ENCODE measurements at places on chromosomes 1 and 21.

- no peak for DNase-seq
Measured at GRCh38 chr1:20981915-20982314, 194.8 kb downstream of the EIF4G3 start.

DNA sequence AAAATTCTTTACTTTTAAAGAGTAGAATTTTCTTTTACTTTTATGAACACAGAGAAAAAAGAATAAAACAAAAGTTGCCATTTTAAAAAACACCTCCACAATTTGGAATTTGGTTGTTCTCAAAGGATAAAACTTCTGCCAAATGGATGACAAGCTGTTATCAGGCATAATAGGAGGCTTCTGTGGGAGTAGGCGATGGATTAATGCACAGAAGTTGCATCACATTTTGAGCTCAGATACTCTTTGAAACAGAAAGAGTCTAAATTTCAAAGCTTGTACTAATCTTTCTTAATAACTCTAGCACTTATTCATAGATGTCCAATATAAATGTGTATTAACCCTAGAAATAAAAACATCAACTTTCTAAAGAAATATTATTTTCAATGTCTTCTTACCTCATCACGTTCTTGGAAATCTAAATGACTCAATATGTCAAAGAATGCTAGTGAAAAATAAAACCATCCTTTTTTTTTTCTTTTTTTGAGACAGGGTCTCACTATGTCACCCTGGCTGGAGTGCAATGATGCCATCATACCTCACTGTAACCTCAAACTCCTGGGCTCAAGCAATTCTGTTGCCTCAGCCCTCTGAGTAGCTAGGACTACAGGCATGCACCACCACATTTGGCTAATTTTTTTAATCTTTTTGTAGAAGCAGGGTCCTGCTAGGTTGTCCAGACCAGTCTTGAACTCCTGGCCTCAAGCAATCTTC, 112.8 kb upstream of the USP25 start:
- no peak for DNase-seq

GRCh38 chr21:36613059-36613458, 85.9 kb upstream of the SIM2 start:
- DNase-seq = peak; percentile 22

DNA sequence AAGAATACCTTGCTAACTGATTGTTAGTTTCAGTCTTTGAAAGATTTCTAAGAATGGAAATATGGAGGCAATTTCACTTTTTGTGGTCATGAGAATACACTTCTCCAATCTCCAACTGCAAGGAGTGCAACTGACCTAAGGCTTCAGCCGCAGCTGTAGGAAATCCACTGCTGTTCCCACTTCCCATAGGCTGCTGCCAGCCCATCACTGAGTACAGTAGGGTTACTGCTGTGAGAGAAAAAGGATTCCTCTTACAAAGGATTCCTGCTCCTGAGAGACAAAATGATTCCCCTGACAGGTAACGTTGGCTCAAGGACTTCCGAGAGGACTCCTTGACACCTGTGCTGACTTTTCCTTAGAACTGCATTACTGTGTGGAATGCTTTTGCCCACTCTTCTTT, 87.4 kb downstream of the ADGRL4 start:
- no peak for DNase-seq

DNA sequence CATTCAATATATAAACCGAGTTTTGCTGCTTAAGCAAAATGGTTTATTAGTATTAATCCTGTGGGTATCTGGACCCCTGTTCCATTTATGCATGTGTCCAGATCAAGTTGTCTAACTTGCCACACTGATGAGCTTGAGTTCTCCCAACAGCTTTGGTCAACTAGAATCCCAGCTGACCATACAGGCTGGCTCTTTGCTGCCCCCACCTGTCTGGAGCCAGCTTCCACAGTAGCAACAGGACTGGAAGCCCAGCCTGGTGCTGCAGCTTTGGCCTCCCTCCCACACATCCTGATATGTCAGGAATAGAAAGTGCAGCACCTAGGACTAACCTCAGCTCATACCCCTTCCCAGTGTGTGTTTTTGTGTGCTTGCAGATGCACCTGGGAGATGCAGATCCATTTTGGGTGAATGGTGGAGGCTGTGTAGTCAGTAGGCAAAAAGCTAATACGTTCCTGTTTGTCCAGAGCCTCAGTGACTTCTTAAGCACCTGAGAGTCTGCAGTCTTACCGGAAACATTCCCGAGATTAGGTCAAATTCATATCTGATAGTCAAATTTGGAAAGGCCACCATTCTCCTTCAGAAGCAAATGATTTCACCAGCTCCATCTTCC, 40.9 kb upstream of the BEND5 start:
- peak; percentile 64 for DNase-seq

GRCh38 chr21:26810676-26811415, 34.4 kb downstream of the ADAMTS1 start:
- no peak for DNase-seq

- no peak for DNase-seq
Measured at GRCh38 chr1:165454091-165454610, 9.2 kb upstream of the RXRG start.

GRCh38 chr21:16742131-16742641, 770.7 kb upstream of the CXADR start:
- no peak for DNase-seq

DNA sequence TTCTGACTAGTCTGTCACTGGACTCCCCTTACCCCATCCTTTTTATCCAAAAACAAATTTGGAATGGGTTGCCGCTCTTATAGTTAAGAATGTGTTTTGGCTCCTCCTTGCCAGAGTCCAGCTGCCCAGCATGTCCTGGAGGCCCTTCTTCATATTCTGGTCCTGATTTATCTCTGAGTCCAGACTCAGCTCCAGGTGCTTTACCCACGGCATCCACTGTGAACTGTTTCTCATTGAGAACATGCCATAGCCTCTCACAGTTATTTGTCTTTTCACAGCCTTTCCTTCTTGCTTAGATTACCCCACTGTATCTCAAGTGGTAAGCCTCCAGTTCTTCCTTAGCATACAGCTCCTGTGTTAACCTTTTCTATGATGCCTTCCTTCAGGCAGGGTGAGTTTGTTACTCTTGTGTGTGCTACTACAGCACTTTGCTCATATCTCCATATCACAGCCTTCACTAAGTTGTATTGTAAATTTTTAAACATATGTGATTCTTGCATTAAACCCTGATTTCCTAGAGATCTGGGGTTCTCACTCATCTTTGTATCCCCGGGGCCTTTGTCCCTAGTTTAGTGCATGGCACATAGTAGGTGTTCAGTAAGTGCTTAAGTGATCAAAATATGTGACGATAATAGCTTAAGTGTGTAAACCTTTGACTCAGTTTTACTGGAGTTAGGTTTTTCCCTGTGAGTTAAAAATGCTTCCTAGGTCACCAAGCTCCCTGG, 116.0 kb downstream of the OSBPL9 start:
- no peak for DNase-seq

DNA sequence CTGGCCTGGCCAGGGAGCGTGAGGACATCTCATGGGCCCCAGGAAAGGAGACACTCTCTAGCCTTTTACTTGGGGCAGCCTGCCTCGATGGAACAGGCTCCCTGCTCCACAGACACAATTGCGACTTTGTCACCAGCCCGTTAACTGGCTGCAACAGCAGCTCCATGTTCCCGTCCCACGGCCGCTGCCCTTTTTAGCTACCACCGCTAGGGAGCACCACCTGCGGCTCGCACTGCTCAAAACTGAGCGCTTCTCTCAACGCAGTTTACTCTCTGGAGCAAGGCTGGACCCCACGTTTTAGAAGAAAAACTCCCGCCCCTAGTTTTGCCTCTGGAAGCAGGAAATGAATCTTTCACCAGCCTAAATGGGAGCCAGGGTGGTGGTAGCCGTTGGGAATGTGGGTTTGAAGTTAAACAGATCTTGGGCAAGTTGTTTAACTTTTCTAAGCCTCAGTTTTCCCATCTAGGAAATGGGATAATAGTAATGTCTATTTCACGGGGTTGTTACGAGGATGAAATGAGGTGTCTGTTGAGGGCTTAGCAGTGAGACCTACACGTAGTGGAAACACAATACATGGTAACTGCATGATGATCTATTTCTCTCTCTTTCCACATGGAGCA, 3.5 kb upstream of the LRRC38 start:
- no peak for DNase-seq

- DNase-seq = no peak
Measured at GRCh38 chr1:165134431-165134830, 222.1 kb downstream of the LMX1A start.

- peak; percentile 87 for DNase-seq
Measured at GRCh38 chr1:94335950-94336349, 82.2 kb upstream of the ABCD3 start.

DNA sequence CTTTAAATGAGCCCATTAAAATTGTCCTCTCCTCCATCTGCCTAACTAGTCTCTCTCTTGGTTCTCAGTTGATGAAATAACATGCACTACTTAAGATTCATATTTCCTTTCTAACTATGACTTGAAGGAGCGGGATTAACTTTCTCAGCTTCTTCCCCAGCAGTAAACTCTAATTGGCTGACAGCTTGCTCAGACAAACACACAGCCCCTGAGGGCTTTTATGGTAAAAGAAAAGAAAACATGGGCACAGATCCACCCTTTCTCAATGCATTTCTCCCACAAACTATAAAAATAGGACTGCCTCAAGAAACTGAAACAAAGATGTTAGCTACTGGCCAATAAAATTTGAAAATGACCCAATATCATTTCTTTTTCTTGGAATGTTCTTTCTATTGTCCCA, 703.1 kb downstream of the ADGRL2 start:
- DNase-seq = no peak

GRCh38 chr1:165300400-165300903, 56.1 kb downstream of the LMX1A start:
- DNase-seq = no peak

DNA sequence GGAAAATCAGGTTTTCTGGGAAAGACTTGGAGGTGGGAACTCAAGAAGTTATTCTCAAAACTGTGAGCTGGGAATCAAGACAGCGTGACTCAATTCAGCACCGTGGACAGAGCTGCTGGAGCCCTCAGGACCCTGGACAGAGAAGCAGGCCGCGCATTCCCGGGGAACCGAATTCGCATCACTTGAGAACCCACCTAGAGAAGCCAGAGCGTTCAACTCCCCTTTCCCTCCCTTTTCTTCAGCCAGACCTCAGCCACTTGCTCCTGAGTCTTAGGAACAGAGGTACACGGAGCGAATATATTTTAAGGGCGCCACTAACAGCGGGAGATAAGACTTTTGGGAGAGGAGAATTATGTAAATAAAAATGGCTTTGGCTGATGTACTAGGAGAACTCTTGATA, 2.0 kb upstream of the LIN28A start:
- no peak for DNase-seq

GRCh38 chr1:173997791-173998190, 24.4 kb downstream of the RC3H1 start:
- DNase-seq = no peak

DNA sequence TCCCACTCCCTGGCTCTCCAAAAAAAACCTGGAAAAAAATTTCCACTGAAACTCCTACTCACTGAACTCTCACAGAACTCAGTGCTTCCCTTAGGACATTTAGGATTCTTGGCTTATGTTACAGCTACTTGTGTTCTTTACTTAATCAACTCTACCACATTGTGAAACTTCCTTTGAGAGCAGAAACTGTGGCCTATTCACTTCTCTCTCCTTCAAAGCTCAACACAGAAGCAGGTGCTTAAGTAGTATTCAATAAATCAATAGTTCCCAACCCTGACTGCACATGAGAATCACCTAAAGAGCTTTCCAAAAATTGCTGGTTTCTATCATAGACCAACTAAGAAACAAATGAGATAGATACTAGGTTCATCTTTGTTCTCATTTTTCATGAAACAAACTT, 67.9 kb upstream of the DMRTA2 start:
- no peak for DNase-seq

DNA sequence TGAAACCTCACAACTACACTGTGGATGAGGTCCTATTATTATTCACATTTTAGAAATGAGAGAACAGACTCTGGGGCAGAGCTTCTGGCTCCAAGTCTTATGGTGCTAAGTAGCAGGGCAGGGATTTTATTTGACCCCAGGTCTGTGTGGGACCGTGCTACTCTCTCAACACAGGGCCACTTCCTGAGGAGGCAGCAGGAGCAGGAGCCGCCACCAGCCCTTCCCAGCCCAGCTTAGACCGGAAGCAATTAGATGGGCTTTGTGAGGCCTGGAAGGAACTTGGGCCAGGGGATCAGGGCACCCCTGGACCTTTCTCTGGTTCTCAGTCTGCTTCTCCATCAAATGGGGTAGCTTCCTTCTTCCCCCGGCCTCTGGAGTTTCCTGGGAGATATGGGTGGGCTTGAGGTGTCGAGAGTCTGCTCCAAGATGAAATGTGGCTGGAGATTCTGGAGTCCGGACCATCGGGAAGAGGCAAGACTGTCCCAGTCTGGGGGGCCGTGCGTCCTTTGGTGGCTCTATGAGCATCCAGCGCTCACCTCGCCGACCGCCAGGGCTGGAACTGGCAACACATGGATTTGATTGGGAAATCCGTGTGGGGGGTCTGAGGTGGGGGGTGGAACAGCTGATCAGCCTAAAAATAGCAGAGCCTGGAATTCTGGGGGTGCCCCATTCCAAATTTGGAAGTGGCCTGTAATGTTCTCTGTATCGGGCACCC, 136.8 kb downstream of the FOXD2 start:
- no peak for DNase-seq

GRCh38 chr21:32803651-32804050, 32.1 kb upstream of the PAXBP1 start:
- DNase-seq = no peak

GRCh38 chr1:234912548-234913277, 215.9 kb downstream of the TOMM20 start:
- DNase-seq = peak; percentile 33

DNA sequence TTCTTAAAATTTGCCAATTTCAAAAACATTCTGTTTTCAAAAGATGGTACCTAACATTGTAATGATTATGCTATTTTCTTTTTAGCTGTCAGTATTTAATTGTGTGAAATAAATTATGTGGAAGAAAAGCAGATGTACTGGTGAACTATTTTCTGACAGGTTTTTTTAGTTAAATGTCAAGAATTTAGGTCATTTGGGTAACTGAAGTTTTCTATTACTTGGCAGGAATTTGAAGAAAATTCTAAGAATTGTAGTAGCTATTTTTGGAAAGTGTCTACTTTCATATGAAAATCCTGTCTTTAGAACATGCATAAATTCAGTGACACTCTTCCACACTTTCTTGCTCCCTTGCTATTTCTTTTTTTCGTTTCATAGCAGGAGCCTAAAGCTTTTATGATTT, 28.5 kb upstream of the PTPRC start:
- no peak for DNase-seq

GRCh38 chr1:19825298-19825697, 10.2 kb upstream of the RNF186 start:
- DNase-seq = no peak

GRCh38 chr1:234743791-234744611, 134.0 kb upstream of the IRF2BP2 start:
- no peak for DNase-seq

Measured in NCI-H774 (cell line).